Activated effector memory CD4-positive, alpha-beta T cell treated with Interleukin-2 at 50 U/mL for 16 hours (primary cell): ENCODE measurements at places on chromosomes 5 and 9.

GRCh38 chr9:121972501-121972981, 120.6 kb downstream of the TTLL11 start:
- no peak for DNase-seq

DNA sequence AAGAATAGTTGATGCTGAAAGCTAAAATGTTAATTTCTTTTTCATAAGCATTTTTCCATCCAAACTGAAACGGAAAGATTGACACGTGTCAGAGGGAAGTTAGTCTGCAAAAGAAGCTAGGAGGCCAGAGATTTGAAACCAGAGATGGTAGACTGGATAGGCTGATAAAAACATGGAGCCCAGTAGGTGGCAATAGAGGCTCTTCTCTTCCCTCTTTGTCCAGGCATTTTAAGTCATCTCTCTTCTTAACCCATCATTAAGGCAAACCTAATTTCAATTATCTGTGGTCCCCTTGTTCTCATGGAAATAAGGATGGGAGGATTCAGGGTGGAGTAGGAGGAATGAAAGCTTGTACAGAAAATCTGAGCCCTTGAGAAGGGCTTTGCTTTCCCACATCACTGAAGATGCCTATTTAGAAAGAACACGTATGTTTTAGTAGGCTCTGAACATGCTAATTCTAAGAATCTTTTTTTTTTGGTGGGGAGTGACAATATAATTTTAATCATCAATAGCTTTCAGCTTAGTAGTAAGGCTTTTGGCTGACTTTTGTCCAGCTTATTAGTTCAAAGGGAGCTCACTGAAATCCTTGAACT, 66.6 kb downstream of the ZNF474 start:
- DNase-seq: no peak

DNA sequence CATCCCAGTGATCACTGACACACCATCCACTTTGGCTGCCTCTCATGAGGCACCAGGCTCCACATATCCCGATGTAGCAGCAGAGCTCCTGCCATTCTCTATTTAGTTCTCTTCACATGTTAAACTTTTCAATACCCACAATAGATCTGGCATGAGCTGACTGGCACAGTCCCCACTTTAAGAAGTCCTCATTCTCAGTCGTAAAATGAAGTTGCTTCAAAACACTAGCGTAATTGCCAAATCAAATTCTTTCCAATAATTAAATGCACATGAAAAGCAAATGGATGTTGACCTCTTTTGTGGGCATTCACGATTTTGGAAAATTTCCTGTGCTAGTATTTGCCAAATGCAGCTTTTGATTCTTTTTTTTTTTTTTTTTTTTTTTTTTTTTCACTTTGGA, 32.4 kb downstream of the HAPLN1 start:
- DNase-seq: no peak

DNA sequence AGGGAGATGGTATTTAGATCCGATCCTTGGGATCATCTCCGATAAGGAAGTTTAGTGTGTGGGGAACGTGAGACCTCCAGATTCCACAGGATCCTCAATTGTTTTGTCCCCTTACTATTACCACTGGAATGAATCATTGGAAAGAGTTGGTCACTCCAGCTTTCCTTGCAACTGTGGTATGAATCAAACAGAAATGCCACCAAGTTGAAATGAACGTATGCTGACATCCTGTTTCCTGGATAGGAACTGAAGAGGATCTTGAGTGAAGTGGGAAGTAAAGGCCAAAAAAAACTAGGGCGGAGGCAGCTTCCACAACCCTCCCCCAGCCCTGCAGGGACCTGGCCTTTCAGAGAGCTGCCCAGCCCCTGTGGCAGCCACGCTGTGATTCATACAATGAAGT, 23.9 kb downstream of the IRX1 start:
- DNase-seq: no peak

- peak; percentile 8 for DNase-seq
Measured at GRCh38 chr5:146877783-146878475, 628 bp downstream of the PPP2R2B start.

DNA sequence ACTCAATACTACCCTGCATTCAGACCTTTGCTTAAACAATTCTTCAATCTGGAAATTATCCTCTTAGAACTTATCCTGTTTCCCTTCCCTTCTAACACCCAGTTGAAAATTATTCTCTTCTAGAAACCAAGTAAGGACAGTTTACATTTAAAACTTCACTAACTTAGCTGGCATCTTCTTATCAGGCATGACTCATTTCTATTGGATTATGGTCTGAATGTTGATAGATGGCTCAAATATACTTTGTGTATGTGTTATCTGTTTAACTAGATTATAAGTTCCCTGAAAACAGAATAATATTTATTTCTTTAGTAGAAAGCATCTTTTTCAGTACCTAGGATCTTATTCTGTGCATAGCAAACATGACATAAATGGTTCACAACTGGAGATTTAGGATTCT, 161.9 kb downstream of the PPP2R2B start:
- no peak for DNase-seq

DNA sequence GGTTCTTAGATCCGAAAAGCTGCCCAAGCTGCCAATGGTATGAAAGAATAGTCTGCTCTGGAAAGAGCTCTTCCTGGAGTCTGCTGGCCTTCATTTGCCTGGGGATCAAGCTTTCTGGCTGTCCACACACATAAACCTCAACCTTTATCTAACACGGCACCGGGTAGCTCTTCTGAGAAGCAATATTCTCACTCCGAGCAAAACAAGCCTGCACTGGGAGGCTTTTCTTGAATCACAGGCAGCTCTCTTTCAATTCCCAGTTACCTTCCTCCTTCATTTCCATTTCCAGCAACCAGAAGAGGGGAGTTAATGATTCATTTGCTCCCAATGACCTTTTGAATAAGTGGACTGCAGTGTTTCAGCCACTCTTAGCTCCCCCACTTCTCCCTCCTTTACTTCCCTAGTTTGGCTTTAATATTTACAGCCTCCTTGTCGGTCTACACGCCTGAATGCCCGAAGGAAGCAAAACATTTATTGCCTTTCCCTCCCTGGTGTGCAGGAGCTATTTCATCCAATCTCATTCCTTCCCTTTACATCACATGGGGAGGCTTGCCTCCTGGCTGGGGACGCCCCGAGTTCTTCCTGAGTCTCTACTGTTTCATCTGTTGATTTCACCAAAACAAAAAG, 187.1 kb downstream of the ARHGEF28 start:
- DNase-seq: no peak

- no peak for DNase-seq
Measured at GRCh38 chr9:134951994-134952393, 34.3 kb upstream of the FCN1 start.

- no peak for DNase-seq
Measured at GRCh38 chr5:161676103-161676502, 9.4 kb upstream of the GABRA6 start.

DNA sequence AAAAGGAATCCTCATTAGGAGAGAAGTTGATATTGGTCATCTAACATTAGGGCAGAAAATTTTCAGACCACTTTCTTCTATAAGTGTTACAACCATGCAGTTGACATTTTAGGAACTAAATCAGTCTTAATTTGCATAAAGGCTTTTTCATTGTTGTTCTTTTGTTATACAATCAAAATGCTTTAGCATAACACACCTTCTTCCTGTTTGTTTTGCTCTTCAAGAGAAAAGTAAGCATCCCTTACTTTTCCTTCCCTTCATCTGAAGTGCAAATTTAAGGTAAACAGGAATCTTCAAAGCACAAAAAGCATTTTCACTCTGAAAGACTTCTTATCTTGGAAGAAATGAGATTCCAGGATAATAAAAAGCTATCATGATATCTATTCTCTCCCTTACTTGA, 273.6 kb downstream of the PTPRD start:
- DNase-seq: no peak

DNA sequence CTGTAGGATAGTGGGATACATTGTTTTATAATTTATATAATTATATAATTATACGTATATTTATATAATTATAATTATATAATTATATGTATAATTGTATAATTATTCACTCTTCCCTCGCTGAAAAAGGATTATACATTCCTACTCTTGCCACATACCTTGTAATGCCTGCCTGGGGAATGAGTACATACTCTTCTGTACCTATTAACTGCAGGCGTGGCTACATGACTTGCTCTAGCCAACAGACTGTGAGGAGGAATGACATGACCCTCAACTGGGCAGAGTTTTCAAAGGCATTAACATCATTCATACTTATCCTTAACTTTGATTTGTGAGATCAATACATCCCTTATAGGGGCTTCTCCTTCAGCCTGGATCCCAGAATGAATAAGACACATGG, 19.1 kb downstream of the ERMP1 start:
- no peak for DNase-seq

GRCh38 chr5:59207401-59207800, 624.5 kb downstream of the RAB3C start:
- DNase-seq: no peak

DNA sequence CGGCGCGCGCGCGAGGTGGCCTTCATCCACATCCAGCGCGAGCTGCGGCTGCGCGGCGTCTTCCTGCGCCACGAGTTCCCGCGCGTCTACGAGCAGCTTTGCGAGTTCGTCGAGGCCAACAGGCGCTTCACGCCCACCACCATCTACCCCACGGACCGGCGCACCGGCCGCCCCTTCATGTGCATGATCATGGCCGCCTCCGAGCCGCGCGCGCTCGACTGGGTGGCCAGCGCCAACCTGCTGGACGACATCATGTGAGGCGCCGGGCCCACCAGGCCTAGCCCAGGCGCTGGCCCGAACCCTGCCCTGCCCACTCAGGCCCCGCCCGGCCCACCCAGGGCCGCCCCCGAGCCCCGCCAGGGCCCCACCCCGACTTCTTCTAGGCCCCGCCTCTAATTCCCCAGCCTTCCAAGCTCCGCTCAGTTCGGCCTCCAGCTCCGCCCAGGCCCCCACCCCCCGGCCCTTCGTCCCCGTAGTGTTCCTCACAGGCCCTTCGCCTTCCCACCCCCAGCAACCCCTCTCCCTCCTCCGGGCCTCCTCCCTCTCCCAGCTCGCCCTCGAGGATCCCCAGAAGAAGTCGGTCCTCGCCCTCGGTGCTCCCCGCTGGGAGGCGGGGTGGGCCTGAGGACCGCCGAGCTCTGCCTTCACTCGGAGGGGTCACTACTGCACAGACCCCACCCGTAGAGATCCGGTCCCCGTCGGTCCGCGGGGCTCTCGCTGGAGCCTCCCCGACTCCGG, 2.0 kb upstream of the PHPT1 start:
- no peak for DNase-seq

GRCh38 chr5:142152384-142152732, 43.8 kb downstream of the NDFIP1 start:
- no peak for DNase-seq

GRCh38 chr9:112863214-112863613, 27.5 kb downstream of the SLC46A2 start:
- DNase-seq: no peak

DNA sequence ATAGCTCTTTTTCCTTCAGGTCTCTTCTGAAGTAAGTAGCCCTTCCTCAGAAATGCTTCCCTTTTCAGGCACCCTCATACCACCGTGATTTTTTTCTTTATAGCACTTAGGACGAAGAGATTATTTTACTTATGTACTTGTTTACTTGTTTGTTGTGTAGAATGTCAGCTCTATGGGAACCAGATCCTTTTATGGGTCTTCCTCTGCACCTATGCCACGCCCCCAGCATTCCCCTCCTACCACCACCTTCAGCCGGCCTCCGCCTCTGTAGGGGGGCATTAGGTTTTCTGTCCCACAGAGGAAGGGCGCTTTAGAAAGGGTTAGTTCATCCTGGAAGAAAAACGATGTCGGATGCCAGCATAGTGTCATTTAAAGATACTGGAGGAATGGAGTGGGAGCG, 1.8 kb downstream of the CDKN2B-AS1 start:
- DNase-seq: no peak

GRCh38 chr5:174446446-174446845, 277.9 kb upstream of the MSX2 start:
- no peak for DNase-seq

DNA sequence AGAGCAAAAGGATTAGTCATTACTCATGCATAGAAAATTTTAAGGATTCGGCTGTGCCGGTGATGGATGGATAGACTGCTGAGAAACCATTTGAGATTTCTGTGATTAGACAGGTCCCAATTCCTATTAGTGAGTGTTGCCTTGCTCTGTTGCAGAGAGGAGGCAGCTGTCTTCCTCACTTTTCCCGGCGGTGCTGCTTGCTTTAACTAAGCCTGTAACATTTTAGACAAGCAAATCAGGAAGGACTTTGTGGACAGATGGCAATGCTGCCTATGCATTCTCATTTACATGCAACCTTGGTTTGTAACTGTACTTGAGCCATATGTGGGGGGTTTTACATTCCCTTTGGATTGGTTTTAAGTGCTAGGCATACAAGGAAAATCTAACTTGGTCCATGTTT, 1176.3 kb downstream of the CDH18 start:
- DNase-seq: no peak

DNA sequence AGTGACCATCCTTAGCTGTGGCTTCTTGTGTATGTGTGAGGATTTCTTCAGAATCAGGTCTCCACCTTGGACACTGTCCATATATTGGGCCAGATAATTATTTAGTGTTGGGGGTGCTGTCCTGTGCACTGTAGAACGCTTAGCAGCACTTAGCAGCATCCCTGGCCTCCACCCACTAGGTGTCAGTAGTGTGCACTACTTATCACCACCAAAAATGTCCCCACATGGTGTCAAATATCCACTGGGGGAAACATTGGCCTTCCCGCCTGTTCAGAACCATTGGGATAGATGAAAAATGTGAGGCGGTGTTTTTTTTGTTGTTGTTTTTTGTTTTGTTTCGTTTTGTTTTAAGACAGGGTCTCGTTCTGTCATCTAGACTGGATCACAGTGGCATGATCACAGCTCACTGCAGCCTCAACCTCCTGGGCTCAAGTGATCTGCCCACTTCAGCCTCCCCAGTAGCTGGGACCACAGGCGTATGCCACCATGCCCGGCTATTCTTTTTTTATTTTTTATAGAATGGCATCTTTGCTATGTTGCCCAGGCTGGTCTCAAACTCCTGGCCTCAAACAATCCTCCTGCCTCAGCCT, 67.7 kb downstream of the TENT4A start:
- no peak for DNase-seq

DNA sequence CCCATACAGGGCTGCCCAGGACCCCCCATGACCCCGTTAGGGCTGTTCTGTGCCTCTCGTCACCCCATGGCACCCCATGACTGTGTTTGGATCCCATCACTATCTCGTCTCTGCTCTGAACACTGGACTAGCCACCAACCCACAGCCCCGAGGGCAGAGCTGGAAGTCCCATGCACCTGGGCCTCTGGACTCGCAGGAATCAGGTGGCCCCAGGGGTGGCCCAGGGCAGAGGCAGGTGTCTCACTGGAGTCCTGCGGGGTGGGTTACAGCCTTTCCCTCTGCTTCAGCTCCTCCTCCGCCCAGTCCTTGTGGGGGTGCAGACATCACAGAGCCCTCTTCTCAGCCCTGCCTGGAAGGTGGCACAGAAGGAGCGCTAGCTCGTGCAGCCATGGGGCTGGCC, 79.7 kb downstream of the COL5A1 start:
- DNase-seq: no peak

- no peak for DNase-seq
Measured at GRCh38 chr5:1190837-1191239, 10.6 kb upstream of the SLC6A19 start.

- DNase-seq: no peak
Measured at GRCh38 chr5:72501488-72501887, 5.7 kb downstream of the ZNF366 start.

GRCh38 chr9:129608561-129609481, 12.1 kb downstream of the C9orf50 start:
- no peak for DNase-seq
